ENCODE measurements at places on chromosomes 7 and 10. TPM values are rescaled to one million over a fixed set of nuclear protein-coding genes. Genes with fewer than 3 reads are reported as not detected.

EBLN1 gene
- not detected for total RNA-seq

LRRC61 gene
- total RNA-seq, result 20.9 TPM

OR2A12 gene
- not detected for total RNA-seq

LGI1 gene
- not detected for total RNA-seq

H2BK1 gene
- 1.1 TPM for total RNA-seq

KCP gene
- total RNA-seq, result 0.09 TPM

HHEX gene
- 0.11 TPM for total RNA-seq

KIF11 gene
- total RNA-seq, result 76.2 TPM

PRF1 gene
- 78.3 TPM for total RNA-seq

SEMA3A gene
- 0.59 TPM for total RNA-seq

LIPM gene
- total RNA-seq, result not detected

OPALIN gene
- total RNA-seq, result not detected

SORBS1 gene
- 1.1 TPM for total RNA-seq

WEE2 gene
- 0.05 TPM for total RNA-seq

IRF5 gene
- 8.0 TPM for total RNA-seq

POLR2J2 gene
- total RNA-seq, result 19.0 TPM

SHTN1 gene
- total RNA-seq, result 0.75 TPM

GPR158 gene
- not detected for total RNA-seq

BICC1 gene
- total RNA-seq, result 0.07 TPM

SAMD9 gene
- total RNA-seq, result 38.5 TPM

CCL24 gene
- not detected for total RNA-seq

CCDC126 gene
- total RNA-seq, result 7.0 TPM

C10orf62 gene
- total RNA-seq, result not detected

GPR26 gene
- total RNA-seq, result not detected
